Bone marrow (tissue), 2 donors: ENCODE measurements at places on chromosomes 12 and 14.

- no peak for DNase-seq
These were observed 10.5 kb upstream of the ZDHHC22 start for GRCh38 chr14:77151918-77152588.

DNA sequence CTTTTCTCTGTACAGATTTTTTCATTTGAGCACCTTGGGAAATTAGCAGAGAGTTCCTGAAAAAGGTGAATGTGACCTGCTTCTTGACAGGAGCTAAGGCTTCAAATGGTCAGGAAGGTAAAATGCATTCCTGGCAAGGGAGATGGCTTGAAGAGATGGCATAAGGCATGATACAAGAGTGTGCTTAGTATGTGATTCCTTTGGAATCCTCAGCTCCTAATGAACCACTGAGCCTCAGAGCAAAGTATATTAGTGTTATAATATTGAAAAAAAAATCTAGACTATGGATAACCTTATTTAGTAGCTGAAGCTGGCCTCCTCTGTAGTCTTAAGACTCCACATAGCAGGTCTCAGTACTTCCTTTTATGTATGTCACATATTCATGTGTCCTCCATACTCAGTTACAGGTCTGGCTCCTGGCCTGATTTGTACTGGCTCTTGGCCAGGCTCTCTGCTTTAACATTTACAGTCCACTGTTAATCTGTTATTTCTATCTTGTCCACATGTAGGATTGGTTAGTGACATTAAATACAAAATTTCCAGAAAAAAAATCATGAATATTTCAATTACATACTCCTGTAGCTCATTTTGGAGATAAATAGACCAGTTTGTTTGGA is 17.9 kb downstream of the TOGARAM1 start:
- no peak for DNase-seq

DNA sequence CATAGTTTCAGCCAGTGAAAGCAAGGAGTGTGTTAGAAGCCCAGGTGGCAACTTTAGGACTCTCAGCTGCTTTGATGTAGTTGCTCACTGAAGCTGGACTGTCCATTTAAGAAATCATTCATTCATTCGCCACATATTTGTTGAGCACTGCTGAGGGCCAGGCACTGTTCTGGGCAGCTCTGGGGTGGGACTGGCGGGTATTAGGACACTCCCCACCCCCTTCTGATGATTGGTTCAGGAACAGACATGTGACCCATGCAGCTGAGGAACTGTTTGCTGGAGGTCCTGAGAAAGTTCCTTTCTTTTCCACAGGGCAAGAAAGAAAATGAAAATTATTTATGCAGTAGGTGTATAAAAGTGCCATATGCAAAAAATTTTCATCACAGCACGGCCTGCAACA is 70.3 kb upstream of the CHST11 start:
- DNase-seq: no peak

- DNase-seq: no peak
These were observed 19.1 kb downstream of the PCNX1 start for GRCh38 chr14:70926235-70926830.

DNA sequence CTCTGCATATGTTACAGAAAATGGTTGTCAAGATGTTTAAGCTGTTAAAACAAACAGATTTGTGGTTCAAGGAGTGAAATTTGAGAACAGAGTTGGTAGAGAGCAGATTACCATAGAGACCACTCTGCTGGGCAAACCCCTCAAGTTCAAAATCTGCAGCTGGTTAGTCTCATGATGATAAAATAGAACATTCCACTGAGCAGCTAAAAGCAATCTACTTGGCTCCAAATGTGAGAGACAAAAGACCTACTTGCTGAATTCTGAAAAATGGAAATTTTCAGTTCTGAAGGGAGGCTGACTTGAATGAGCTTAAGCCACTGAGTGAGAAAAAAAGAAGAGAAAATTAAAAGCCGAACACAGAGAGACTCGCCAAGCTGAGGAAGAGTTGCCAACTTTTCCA is 519.3 kb downstream of the NOVA1 start:
- no peak for DNase-seq

DNA sequence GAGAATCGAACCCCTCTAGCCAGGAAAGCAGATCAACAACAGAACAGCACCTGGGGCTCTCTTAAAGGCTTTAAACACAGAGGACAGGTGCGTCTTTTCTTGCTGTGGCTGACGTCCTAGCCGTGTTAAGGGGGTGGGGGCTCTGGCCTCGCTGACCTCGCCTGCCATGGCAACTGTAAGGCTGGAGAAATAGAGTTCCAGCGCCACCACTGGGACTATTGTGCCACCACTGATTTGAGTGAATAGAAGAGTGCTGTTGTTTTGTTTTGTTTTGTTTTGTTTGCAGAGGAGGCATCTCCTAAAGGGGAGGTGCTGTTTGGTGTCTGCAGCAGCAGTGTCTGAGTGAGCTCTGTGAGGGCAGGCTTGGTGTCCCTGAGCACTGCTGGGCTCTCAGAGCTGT is 34.2 kb upstream of the PRMT8 start:
- DNase-seq: no peak

DNA sequence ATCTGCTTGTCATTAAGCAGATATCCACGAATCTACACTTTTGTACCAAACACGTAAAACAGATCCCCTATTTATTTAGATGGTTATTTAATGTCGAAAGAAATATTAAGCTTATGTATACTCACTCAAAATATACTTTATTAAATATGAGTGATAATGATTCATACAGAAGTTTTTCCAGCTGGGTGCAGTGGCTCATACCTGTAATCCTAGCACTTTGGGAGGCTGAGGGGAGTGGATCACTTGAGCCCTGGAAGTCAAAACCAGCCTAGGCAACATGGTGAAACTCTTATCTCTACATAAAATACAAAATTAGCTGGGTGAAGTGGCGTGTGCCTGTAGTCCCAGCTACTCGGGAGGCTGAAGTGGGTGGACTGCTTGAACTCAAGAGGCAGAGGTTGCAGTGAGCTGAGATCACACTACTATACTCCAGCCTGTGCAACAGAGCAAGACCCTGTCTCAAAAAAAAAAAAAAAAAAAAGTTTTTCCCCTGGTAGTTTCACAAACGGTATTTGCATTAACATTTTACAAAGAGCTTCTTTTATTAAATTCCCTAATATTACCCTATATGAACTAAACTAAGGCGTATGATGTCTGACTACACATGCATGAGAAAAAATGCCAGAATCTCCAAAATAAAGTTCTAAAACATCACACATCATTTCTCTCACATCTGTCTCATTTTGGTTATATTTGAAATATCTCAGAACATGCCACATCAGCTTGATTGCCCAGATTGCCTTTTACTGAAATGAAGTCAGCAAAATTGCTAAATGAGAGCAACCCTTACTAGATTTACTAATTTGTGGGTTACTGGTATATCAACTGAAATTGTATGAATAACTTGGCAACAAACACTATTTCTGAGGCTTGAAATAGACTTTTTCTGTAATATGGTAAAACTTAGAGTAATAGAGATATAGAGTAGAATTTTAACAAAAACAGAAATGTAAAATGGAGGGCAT is 74.9 kb downstream of the PAWR start:
- DNase-seq: no peak

DNA sequence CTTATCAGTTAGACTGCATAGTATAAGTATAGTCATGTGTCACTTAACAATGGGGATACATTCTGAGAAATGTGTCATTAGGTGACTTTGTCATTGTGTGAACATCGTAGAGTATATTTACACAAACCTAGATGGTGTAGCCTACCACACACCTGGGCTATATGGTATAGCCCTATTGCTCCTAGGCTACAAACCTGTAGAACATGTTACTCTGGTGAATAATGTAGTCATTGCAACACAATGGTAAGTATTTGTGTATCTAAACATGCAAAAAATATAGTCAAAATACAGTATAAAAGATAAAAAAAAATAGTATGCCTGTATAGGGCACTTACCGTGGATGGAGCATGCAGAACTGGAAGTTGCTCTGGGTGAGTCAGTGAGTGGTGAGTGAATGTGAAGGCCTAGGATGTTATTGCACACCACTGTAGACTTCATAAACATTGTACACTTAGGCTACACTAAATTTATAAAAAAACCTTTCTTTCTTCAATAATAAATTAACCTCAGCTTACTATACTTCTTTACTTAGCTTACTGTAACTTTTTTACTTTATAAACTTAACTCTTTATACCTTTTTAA is 40.3 kb upstream of the ANKS1B start:
- DNase-seq: no peak

GRCh38 chr12:92334552-92334951 is 188.9 kb upstream of the BTG1 start:
- no peak for DNase-seq

DNA sequence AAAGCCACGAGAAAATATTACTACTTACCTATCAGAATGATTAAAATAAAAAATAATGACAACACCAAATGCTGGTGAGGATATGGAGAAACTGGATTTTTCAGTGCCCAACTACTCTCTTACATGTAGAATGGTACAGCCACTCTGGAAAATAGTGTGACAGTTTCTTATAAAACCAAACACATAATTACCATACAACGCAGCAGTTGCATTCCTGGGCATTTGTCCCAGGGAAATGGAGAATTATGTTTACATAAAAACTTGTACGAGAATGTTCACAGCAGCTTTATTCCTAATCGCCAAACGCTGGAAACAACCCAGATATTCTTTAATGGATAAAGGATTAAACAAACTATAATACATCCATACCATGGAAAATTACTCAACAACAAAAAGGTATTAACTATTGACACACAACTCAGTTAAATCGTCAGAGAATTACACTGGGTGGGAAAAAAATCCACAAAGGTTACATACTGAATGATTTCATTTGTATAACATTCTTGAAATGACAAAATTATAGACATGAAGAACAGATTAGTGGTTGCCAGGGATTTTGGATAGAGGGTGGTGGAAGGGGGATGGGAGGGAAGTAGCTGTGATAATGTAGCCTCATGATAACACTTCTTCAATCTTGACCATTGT is 35.4 kb downstream of the TAOK3 start:
- no peak for DNase-seq

DNA sequence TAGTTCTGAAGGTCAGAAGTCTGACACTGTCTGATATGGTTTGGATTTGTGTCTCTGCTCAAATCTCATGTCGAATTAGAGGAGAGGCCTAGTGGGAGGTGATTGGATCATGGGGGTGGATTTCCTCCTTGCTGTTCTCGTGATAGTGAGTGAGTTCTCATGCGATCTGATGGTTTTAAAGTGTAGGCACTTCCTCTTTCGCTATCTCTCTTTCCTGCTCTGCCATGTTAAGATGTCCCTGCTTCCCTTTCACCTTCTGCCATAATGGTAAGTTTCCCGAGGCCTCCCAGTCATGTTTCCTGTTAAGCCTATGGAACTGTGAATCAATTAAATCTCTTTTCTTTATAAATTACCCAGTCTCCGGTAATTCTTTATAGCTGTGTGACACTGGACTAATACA is 84.1 kb upstream of the TMTC1 start:
- no peak for DNase-seq
